Activated naive CD4-positive, alpha-beta T cell (primary cell): ENCODE measurements at places on chromosomes 2 and 18.

GRCh38 chr2:105237045-105237765 is 4.3 kb upstream of the GPR45 start:
- no peak for DNase-seq

- no peak for DNase-seq
These were observed 66.3 kb upstream of the GLI2 start for GRCh38 chr2:120669121-120669952.

DNA sequence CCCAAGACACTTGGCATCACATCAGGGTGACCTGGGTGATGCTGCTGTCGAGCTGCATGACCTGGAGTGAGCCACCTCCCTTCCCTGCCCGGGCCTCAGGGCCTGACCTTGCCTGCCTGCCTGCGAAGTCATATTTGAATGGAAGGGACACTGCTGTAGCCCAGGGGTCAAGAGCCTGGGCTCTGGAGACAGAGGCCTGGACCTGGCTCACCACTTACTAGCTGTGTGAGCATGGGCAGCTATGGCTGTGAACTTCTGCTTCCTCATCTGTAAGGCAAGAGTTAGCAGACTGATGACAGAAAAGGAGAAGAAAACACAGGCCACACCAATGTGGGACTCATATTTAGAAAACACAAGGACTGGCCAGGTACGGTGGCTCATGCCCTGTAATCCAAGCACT is 118.7 kb downstream of the ZFP36L2 start:
- no peak for DNase-seq

GRCh38 chr2:16625759-16626158 is 39.9 kb downstream of the CYRIA start:
- no peak for DNase-seq

DNA sequence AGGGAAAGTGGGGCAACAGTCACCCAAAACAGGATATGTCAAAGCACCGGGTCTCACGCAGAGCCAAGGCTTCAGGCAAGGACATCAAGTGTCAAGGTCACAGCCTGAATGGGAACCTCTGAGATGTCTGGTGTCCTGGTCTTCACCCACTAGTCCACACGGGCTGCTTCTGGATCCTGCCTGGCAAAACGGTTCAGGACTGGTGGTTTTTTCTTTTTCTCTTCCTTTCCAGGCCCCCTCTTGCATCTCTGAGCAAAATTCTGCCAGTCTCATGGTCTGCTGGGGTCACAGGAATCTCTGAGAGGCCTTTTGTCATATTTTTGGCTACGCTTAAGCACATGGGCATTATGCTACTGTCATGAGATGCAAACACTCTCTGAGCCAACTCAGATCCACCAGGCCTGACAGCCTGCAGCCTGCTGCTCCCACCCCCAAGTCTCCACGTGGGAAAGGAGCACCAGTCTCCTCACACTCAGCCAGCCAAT is 518.2 kb upstream of the ZEB2 start:
- DNase-seq: no peak

GRCh38 chr2:154046493-154046892 is 174.8 kb downstream of the GALNT13 start:
- no peak for DNase-seq

DNA sequence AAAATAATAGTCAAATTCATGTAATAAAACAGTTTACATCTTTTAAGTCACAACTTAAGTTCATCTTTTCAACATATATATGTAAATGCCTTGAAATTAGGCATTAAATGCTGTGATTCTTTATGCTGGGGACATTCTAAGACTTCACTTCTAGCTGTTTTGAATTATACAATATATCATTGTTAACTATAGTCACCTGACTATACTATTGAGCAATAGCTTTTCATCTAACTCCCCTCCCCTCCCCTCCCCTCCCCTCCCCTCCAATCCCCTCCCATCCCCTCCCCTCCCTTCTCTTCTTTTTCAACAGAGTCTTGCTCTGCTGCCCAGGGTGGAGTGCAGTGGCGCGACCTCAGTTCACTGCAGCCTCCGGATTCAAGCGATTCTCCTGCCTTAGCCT is 16.2 kb downstream of the GALNT1 start:
- DNase-seq: no peak
